ENCODE measurements at places on chromosomes 16 and 17. TPM values are rescaled to one million over a fixed set of nuclear protein-coding genes. Genes with fewer than 3 reads are reported as not detected.

- DNase-seq, result no peak
Measured at GRCh38 chr16:85685251-85685650, 3.5 kb downstream of the GINS2 start.

DNA sequence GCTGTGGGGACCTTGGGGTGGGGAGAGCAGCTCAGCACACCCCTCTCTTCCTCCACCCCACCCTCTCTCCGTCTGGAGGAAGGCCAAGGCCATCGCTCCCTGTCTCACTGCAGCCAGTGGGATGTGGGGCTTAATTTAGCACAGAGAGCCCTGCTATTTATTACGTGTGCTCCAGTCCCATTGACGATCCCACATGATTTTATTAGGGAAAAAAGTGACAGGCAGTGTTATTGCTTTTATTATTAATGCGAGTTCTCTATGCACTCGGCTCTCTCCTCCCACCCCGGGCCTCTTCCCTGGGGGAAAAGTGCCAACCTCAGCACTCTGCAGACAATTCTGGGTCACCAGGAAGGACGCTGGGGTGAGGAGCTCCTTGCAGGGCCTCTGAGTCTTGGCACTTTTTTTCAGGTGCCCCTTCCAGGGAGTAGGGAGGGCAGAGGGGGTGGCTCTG is 57.3 kb downstream of the MGAT5B start:
- no peak for DNase-seq

DNAI2 gene
- total RNA-seq, result not detected

DNA sequence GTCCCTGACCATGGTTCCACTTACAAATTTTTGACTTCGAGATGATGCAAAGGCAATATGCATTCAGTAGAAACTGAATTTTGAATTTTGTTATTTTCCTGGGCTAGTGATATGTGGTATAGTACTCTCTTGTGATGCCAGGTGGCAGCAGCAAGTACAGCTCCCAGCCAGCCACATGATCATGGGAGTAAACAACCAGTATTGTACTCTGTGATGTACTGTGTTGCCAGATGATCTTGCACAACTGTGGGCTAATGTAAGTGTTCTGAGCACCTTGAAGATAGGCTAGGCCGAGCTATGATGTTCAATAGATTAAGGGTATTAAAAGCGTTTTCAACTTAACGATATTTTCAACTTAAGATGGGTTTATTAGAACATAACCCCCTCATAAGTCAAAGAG is 250.8 kb downstream of the STX8 start:
- no peak for DNase-seq

ST3GAL2 gene
- 32.4 TPM for total RNA-seq

GRCh38 chr17:49967621-49968404 is 1.2 kb upstream of the DLX4 start:
- DNase-seq, result no peak

GRCh38 chr16:59224401-59224800 is 490.3 kb upstream of the GOT2 start:
- no peak for DNase-seq

- no peak for DNase-seq
Measured at GRCh38 chr17:78648293-78648692, 71.1 kb upstream of the DNAH17 start.

- DNase-seq, result no peak
Measured at GRCh38 chr17:76268991-76269981, 4.1 kb downstream of the UBALD2 start.

- DNase-seq, result peak; percentile 12
Measured at GRCh38 chr17:69961501-69962145, 113.4 kb upstream of the KCNJ16 start.

GRCh38 chr17:65218261-65218660 is 81.1 kb downstream of the RGS9 start:
- no peak for DNase-seq

GRCh38 chr16:85673529-85674417 is 15.0 kb downstream of the GINS2 start:
- no peak for DNase-seq

DNA sequence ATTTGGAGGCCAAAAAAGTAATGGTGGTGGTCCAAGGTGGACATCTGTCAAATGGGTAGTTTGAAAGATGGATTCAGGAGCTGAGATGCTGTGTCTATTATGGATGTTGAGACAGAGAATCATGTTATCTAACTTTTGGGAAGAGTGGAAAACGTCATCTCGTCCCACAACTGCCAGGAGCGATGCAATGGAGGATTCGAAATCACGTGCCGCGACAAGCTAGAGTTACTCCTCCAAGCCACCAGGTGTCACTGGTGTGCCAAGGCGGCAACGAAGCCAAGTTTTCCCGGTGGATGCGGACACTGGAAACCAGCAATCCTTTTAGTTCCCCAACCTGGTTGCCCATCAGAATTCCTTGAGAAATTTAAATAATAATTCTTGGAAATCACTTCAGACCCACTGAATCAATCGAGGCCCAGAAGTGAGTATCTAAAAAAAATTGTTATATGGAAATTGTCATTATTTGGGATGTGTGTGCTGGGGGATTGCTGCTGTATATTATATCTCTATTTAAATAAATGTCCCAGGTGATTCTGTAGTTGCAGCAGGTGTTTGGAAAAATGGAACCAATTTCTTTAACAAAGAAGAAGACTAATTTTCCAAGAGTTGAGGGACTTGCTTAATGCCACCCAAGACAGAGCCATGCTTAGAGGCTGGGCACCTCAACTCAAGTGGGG is 206.1 kb downstream of the HAPSTR1 start:
- no peak for DNase-seq

GRCh38 chr17:35142467-35142796 is 329 bp upstream of the NLE1 start:
- no peak for DNase-seq

GRCh38 chr17:18156171-18156975 is 27.3 kb upstream of the ALKBH5 start:
- no peak for DNase-seq

GRCh38 chr16:70522216-70523075 is 908 bp downstream of the COG4 start:
- no peak for DNase-seq

DNA sequence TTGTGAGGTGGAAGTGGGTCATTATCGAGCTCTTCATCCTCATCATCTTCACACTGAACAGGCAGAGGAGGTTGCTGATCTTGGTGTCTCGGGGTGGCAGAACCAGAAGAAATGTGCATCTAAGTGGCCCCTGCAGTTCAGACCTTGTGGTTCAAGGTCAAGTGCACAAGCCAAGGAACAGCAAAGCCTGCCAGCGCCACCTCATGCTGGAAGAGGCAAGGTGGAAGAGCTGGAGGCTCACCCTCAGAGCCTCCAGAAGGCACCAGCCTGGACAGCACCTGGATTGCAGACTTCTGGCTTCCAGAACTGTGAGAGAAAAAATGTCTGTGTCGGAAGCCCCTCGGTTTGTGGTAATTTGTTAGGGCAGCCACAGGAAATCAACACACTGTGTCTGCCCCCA is 32.7 kb downstream of the IFT140 start:
- DNase-seq, result no peak

RAPGEFL1 gene
- total RNA-seq, result 30.0 TPM

ST6GALNAC1 gene
- total RNA-seq, result 2.4 TPM

DNA sequence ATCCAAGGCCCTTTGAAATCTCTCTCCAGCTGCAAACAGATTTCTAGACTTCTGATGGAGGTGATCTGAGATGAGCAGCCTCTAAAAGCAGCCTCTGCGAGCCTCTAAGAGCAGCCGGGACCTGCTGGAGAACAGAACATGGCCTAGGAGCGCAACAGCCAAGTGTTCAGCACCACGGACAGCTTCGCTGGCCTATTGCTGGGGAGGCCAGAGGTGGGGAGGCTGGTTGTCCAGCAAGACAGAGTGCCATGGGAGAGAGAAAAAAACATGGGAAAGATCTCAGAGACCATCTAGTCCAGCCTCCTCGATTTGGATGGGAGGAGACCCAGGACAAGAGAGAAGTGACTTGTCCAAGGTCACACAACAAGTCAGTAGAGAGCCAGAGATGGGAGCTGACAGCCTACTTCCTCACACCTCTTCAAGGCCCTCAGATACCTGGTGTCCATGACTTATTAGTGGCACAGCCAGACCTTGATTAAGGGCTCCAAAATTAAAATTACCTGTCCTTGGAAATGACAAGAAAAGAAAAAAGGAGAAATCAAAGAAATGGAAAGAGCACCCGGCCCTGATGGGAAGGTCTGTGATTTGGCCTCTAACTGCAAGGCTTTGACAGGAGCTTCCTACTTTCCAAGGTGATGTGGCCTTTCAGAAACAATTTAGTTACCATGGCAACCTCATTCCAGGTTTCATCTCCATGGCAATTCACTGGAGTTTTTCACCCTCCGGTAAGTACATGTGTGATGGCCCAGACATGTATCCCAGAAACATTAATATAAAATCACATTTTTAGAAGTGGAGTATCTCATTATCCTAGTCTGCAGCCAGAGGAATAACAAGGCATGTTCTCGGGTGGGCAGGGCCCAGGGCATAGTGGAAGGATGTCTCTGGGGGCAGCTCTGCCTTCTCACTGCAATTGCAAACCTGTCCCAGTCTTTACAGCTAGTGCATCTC is 14.5 kb downstream of the RPRML start:
- DNase-seq, result no peak
